ENCODE measurements at places on chromosomes 16 and 17.
A peak's percentile ranks its signal among the peaks of the same experiment; 100 is the strongest.

- no peak for DNase-seq
Observed at GRCh38 chr16:81831722-81832126, 52.6 kb downstream of the PLCG2 start.

DNA sequence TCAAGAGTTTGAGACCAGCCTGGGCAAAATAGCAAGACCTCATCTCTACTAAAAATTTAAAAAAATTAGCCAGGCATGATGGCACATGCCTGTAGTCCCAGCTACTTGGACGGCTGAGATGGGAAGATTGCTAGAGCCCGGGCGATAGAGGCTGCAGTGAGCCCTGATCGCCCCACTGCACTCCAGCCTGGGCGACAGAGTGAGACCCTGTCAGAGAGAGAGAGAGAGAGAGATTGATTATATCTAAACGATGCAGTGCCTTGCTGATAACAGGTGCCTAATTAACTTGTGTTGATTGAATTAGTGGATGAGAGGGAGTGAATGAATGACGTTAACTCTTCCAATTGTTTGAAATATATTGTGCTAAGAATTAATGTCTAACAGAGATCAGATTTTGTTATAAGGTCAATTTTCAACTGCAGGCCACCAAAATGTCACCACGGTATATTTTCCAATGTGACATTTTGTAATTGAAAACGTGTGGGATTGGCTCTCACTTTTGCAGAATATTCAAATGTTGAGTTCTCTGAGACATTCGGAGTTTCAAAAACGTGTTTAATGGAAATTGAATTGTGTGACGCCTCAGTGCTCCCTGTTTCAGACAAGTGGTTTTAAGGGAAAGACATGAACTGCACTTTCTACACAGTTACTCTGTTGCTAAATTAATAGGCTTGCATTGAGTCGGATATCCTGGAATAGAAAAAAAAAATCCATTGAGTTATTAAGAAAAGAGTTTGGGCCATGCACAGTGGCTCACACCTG, 53.6 kb downstream of the ABAT start:
- no peak for DNase-seq

DNA sequence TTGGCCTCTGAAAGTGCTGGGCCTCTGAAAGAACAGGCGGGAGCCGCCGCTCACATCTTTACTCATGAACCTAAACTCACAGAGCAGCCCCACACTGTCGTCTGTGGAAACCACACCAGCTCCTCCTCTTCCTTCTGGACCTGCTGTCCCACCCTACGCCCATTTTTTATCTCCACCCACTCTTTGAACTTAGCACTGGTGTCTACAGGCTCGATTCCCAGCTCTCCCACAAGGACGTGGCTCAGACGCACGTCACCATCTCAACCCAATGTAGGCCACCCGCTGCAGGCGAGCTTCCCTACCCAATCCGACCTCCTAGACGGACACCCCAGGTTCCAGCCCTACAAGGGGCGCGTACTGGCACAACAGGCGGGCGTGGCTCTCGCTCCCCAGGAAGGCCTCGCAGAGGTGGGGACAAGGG, 62.2 kb downstream of the NXN start:
- DNase-seq, result no peak

DNA sequence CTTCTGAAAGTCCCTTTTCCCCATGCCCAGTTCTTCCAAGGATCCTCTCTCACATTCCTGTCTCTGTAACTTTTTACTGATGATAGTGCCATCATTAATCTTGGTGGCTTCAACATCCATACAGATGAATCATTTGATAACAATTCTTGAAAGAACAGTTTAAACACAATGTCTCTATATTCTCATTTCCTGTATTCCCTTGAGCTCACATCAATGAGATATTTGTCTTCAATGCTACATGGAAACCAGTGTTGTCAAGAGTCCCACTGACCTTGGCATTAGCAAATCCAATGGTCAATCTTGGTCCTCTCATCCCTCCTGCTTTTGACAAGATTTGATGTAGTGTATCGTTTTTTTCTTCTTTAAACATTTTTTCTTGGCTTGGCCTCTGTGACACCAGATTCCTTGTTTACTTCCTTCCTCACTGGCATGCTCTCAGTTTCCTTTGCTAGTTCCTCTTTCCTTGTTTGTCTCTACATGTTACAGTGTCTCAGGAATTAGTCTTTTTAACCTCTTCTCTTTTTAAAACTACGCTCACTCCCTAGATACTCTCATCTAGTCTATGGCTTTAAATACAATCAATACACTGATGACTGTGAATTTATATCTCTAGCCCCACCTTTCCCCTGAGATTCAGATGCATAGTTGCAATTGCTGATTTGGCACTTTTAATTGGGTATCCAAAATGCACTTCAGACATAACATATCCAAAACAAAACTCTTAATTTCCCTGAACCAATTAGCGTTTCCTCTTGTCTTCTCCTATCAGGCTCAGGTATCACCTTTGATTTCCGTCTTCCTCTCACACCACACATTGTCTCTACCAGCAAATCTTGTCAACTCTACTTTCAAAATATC, 134.0 kb downstream of the MYO1D start:
- DNase-seq, result no peak

DNA sequence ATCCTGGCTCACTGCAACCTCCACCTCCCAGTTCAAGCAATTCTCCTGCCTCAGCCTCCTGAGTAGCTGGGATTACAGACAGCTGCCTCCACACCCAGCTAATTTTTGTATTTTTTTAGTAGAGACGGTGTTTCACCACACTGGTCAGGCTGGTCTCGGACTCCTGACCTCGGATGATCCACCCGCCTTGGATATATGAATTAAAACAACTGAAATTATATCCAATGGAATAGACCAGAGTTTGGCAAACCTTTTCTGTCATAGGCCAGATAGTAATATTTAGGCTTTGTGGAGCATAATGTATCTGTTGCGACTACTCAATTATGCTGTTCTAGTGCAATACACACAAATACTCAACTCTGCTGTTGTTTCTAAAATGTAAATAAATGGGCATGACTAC, 93.8 kb upstream of the NACA2 start:
- no peak for DNase-seq

GRCh38 chr17:22490399-22490798, 798.1 kb downstream of the KCNJ18 start:
- DNase-seq, result no peak

GRCh38 chr17:3892095-3892998, 506 bp downstream of the CAMKK1 start:
- DNase-seq, result peak; percentile 78

DNA sequence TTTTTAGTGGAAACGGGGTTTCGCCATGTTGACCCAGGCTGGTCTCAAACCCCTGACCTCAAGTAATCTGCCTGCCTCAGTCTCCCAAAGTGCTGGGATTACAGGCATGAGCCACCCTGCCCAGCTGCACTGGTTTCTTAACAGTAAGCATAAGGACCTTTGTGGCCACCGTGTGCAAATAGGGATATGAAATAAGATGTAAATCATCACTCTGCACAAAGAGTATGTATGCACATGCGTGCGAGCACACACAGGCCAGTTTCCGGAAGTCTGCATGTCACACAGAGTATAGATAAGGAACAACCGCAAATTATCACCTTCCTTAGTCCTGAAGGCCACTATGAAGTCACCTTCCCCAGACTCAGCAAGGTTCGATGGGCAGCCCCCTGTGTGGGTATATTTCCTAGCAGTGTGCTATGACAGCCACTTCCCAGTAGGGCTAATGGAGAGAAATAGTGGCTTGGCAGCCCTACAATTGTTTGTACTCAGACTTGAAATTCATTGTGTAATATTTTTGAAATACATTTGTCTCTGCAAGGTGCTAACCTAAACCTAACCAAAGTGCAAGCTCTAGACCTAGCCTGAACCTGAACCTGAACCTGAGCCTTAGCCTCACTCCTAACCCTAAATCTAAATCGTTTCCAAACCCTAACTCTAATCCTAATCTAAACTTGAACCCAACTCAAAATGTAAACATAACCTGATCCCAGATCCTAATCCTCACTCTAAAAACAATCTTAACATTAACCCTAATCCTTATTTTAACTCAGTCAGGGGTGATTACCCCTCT, 48.4 kb upstream of the SKAP1 start:
- DNase-seq, result no peak

- no peak for DNase-seq
Observed at GRCh38 chr16:12801511-12802042, 2.1 kb downstream of the CPPED1 start.

DNA sequence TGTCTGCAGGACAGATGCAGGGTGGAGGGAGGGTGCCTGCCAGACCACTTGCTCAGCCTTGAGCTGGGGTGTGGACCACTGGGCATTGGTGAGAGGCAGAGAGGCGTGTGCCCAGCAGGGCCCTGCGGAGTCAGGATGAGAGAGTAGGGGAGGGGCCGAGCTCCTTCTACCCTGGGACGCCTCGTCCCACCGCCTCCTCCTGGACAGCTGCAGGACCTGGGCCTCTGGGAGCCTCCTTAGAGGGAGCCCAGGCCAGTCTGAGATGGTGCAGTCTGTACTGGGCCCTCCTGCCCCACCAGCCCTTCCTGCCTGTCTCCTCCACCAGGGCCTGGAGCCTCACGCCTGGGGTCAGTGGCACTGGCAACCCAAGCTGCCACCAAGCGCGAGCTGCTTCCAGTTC, 35.9 kb upstream of the ACSF3 start:
- no peak for DNase-seq

DNA sequence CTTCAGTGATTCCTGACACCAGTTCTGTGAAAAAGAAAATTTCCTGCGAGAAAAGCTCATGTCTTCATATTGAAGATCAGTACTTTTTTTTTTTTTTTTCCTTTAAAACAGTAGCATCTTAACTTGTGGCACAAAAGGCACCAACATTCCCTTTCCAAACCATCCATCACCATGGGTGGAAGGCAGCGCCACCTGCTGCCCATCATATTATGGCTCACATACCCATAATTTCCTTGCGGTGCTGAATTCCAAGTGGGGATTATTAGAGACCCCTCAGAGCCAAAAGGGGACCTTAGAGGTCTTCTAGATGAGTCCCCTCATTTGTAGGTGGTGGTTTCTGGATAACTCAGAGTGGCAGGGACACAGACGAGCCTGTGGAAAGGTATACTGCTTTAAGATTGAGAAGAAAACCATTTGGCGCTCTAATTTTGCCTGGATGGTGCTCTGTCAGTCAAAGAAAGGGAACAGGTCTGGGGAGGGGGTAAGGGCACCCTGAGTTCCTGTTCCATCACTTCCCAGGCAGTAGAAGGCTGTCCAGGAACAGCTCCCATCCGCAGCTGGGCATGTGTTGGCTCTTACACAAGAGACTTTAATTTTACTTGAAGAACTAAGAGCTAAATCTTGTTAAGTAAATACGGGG, 7.9 kb upstream of the SOST start:
- no peak for DNase-seq

- DNase-seq, result no peak
Observed at GRCh38 chr16:57137043-57137442, 44.7 kb downstream of the CPNE2 start.

GRCh38 chr16:9647981-9648701, 534.1 kb downstream of the GRIN2A start:
- DNase-seq, result no peak

DNA sequence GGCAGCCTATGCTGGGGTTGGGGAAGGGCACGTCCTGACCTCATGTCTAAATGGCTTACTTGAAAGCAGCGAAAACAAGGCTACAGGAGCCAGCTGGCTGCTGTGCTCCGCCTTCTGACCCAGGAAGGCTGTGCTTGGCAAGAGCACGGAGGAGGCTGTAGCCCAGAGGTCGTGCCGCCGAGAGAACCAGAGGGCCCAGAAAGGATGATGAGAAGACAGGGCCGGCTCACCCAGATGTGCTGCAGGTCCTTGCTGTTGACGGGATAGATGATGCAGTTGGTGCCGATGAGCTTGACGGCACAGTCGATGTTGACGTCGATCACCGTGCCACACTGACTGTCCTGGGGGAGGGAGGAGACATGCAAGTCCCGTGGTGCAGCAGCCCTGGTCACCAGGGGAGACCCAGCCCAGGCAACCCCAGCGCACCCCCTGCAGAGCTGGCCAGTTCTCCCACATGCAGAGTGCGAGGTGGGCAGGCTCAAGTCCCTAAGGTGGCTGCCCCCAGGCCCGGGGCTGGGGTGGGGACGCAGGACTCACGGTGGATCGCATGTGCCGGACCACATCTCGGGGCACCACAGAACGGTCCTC, 20.7 kb downstream of the SPHK1 start:
- DNase-seq, result no peak

GRCh38 chr17:74516561-74517328, 14.5 kb downstream of the CD300LB start:
- DNase-seq, result no peak

DNA sequence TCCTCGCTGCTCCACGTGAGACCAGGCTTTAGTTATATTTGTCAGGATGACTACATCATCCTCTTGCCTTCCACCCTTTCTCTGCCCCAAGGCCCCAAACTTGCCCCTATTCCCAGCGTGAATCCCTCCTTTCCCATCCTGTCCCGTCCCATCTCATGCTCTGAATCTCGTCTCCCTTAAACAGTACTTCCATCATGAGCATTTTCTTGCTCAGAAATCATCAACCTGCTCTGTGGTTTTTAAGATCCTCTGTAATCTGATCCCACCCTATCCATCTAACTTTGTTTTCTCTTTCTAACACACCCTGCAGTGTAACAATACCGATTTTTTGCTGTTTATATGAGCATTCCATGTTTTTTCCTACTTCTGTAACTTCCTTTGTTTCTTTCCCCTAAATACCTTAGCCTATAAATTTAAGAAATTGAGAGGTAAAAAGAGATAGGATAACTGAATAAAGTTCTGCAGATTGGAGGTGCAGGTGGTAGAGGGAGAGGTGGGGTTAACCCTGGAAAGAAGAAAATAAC, 39.7 kb downstream of the MRTFB start:
- DNase-seq, result no peak

DNA sequence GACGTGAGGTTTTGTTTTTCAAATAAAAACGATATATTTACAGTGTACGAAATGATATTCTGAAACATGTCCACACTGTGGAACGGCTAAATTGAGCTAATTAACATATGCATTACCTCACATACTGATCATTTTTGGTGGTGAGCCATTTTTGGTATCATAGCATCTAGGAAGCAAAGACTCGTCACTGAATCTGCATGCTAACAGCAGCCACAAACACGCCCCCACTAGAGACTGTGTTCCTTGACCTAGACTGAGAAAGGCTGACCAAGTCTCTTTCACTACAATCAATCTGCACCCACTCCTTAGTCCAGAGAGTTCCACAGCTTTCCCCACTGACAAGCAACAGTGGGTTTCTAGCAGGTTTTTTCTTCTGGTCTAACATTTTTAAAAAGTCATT, 29.5 kb downstream of the NPLOC4 start:
- no peak for DNase-seq

DNA sequence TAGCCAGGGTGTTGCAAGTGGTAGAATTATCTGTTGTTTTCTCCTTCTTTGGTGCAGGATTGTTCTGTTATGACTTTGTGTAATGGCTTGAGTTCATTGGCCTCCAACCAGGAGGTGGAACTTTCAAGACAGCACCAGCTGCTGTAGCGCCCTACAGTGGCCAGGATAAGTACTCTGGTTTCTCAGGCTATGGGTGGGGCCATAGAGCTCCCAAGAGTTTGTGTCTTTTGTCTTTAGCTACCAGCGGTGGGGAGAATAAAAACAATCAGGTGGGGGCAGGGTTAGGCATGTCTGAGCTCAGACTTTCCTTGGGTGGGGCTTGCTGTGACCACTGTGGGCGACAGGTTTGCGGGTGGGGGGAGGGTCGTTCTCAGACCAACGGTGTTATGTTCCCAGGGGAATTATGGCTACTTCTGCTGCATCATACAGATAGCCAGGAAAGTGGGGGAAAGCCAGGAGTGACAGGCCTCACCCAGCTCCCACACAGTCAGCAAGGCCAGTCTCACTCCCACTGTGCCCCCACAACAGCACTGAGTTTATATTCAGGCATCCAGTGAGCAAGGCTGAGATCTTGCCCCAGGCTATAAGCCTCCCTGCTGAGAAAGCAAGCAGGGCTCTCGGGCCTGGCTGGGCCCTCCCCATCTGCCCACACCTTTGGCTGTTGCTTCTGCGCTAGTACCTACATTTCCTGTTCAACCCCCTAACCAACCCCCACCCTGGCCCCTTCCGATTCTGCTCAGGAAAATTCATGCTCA, 15.4 kb downstream of the ABCA10 start:
- no peak for DNase-seq

All from right kidney (tissue), 9 donors.